Pons (tissue), 1 donor: ENCODE measurements at places on chromosomes 2 and 18.

DNA sequence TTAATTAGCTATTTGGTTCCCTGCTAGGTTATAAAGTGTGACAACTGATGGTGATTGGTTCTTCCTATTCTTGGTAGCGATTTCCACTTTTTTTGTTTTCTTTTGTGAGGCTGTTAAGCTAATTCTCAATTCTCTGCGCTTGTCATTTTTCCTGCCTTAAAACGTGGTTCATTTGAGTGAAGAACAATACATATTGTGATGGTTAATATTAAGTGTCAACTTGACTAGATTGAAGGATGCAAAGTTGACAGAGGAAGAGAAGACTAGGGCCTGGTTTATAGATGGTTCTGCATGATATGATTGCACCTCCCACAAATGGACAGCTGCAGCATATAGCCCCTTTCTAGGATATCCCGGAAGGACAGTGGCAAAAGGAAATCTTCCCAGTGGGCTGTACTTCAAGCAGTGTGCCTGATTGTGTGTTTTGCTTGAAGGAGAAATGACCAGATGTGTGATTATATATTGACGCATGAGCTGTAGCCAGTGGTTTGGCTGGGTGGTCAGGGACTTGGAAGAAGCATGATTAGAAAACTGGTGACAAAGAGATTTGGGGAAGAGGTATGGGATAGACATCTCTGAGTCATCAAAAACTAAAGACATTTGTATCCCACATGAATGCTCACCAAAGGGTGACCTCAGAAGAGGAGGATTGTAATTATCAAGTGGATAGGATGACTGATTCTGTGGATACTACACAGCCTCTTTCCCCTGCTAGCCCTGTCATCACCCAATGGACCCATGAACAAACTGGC, 39.4 kb upstream of the ZNF804A start:
- no peak for DNase-seq

GRCh38 chr2:29062371-29062770, 12.0 kb downstream of the PCARE start:
- DNase-seq, result no peak

GRCh38 chr18:75167759-75168618, 41.0 kb downstream of the PTGR3 start:
- peak; percentile 26 for DNase-seq

- no peak for DNase-seq
Measured at GRCh38 chr2:194304191-194304590, 1352.8 kb upstream of the SLC39A10 start.

GRCh38 chr2:86335865-86336674, 1.4 kb downstream of the REEP1 start:
- DNase-seq, result no peak

GRCh38 chr2:148042219-148042618, 21.3 kb downstream of the MBD5 start:
- DNase-seq, result no peak

GRCh38 chr18:62354151-62354550, 29.0 kb downstream of the TNFRSF11A start:
- DNase-seq, result no peak

DNA sequence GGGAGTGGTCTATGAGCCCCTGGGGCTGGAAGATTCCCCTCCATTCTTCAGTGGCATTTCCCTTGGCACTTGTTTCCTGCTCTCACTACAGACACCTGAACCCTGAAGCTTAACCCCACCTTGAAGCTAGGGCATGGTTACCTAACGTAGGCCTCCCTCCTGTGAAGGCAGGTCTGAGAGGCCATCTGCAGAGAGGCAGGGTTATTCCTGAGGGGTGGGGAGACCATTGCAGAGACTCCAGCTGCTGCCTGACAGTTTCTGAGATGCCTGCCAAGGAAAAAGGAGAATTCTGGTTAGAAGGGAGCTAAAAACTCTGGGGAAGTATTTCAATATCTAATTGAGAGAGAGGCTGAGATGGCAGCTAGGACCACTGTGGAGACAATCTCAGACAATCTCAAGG, 119.3 kb upstream of the NDUFV2 start:
- no peak for DNase-seq

DNA sequence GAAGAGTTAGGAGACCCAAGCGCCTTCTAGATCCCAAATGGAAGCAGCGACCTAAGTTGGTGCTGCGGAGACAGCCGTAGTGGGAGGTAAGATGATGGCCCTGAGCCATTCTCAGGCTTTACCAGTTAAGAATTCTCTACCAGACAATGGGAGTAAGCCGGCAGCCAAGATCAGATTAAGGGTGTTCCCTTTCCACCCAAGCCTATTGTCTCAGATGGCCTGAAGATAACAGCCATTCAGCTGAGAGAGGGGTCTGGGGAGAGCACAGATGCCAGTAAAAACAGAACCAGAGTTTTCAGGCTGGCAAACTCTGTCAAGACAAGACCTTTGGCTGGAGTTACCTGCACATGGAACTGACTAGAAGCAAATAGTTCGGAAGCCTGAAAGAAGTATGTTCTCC, 191.7 kb upstream of the HAAO start:
- DNase-seq, result no peak
